ENCODE measurements at places on chromosomes 3 and 15.

GRCh38 chr3:146967783-146968182 is 362.6 kb upstream of the PLSCR5 start:
- DNase-seq = no peak

GRCh38 chr15:31280046-31280830 is 46.4 kb upstream of the KLF13 start:
- DNase-seq = no peak

- no peak for DNase-seq
Observed at GRCh38 chr15:32979710-32980109, 214.8 kb downstream of the FMN1 start.

GRCh38 chr3:146466604-146467003 is 2.8 kb downstream of the PLSCR2 start:
- DNase-seq = no peak

GRCh38 chr15:51484781-51485180 is 137.8 kb downstream of the DMXL2 start:
- no peak for DNase-seq

DNA sequence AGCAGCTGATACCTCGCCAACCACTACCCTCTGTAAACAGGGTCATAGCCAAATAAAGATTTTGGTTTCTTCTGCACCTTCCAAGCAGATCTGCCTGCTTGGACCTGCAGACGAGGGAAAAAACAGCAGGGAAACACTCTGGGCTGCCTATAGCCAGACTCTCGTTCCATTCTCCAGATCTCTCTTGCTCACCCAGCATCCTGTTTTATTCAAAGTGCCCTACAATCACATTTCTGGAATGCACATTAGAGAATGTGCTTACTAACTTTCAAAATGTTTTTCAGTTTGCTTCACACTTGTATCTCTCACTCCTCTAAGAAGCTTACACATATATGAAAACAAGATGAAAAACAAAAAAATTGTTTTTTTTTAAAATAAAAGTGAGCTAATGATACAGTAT is 71.4 kb downstream of the MLH1 start:
- DNase-seq = no peak

DNA sequence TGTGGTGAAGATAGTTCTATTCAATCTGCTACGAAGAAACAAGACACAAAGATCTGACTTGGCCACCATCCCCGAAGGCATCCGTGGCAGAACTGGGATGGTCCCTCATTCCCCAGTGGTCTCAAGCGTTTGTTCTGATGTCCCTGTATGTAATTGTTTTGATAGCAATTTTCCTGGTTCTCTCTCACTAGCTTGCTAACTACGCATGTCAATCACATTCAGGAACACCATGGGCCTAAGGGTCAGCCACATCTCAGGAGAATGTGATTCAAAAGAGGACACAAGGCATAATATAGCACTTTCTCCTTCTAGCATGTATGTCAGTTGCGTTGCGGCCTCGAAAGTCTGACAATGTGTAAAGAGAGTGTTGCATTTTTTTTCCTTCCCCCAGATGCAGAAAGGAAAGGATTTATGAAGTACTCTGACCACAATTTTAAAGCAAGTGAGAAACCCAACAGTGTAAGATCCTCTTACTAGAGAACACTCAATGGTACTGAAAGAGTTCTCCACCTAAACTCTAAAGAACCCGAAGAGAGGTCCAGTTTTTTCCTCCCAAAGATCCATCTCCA is 32.0 kb upstream of the TCF12 start:
- no peak for DNase-seq

DNA sequence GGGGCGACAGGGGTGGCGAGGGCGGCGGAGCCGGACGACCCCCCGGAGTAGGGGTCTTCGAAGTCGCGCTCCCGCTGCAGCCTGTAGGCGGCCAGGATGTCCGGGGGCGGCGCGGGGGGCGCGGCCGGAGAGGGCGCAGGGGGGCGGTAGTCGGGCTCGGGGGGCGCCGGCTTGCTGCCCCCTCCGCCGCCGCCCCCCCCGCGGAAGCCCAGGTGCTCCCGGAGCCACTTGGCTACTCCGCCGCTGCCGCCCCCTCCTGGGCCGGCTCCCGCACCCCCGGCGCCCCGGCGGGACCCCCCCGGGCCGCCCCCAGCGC is 230 bp downstream of the SHF start:
- no peak for DNase-seq

DNA sequence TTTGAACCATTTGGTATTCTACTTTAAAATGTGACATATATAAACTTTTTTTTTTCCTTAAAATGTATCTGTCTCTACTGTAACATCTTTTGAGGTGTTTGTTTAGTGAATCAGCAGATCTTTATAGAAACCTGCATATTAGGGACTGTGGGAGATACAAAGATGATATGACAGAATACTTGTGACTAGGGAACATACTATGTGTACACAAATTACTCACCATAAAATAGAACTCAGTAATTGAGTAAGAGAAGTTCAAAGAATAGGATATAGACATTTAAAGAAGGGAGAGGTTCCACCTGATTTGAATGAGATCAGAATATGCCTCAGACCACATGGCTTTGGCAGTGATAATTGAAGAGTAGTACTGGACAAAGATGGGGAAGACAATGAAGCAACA is 47.9 kb downstream of the ATP2C1 start:
- DNase-seq = no peak

GRCh38 chr15:52114261-52115055 is 1.9 kb upstream of the BCL2L10 start:
- no peak for DNase-seq

DNA sequence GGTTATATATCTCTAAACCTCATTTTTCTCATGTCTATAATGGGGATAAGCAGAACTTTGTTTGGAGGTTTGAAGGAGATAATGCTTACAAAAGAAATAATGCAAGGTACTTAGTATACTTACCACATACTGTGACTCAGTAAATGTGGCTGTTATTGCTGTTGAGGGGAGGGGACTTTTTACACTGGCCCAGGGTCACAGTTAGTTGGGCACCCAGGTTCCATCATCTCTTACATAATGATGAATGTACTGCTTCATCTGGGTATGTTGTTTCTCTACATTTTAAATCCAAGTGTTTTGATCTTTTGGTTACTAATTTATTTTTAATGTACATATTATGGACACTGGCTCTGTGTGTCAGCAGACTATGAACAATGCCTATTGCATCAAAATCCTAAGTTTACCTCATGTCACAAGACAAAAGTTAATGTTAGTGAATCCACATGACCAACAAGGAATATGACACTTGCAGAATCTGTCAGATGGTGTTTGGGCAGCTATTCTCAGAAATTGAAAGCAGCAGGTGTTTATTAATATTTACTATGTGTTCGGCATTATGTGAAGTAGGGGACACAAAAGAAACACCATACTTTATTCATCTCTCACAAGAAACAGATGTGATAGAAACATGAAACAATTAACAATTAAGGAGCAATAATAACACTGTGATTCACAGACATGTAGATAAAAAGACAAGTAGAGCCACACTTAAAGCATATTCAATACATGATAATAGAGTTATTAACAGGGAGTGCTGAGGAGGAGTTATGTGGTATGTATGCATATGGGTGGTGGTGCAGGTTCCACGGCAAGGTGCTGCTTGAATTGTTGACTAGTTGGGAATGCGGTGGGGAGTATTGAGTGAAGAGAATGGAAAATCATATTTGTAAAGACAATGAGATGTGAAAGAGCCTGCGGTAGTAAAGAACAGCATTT is 109.7 kb downstream of the GALK2 start:
- no peak for DNase-seq

GRCh38 chr3:4979428-4980228 is at the start of gene BHLHE40:
TSS of gene BHLHE40 (plus strand) at chr3:4979437. CDS start at chr3:4979719, 282 bp downstream.
- no peak for DNase-seq

DNA sequence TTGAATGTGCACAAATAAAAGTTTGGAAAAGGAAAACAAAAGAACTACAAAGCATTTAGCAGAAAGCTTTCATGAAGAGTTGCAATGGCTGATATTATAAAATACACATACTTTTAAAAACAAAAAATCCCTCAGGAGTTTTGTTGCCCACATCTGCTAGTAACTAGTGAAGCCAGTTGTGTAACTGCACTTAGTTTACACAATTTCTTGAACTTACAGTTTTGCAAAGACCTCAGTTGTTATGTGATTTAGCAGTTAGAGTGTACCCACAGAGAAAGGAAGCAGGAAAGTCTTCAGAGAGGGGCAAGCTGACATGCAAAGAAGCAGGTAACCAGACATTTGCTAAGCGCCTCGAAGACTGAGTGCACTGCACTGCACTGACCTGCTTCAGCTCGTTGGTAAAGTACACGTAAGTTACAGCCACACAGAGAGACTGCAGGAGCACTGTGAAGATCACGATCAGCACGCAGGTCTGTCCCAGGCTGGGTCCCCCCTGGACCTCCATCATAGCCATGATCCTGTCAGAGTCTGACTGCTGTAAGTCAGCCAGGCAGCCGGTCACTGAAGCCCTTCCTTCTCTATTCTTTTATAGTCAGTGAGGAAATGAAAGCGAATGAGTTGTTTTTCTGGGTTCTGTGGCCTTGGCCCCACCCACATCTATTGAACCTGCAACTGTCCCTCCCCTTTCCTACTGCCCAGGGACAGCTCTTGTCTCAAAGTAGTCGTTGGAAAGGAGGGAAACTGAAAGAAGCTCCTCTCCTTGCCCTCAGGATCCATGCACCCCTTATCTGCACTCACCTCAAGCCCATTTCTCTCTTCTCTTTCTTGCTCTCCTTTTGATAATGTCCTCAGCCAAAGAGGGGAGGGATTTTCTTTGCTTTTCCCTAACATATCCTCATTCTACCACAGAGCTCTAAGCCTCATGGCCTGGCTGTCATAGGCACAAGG is at the start of gene TNFSF10:
TNFSF10 (minus strand) TSS at position 560 of the 948 bp plus-strand sequence; CDS start at position 514, 46 bp downstream.
- peak; percentile 8 for DNase-seq

DNA sequence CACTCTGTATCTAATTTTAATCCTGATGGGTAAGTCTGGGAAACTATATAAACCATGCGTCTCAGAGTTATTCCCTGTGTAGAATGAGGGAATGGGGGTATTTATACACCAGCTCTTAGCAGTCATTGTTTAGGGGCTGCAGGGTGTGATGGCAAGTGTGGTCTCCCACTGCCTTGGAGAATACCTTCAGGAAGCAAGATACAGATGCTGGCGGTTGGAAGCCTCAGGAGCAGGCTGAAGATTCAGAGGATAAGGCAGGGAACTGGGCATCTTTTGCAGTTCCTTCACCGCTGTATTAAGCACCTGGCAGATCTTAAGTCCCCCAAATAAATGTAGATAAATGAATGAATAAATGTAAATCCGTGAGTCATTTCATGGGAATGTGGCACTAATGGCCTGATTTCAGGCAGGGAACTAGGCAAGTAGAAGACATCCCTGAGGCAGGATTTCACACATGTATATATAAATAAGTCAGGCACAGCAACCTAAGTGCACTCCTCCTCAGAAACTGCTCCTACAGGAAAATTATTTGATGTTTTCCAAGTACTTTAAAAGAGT is 209.2 kb upstream of the GADL1 start:
- no peak for DNase-seq

- DNase-seq = no peak
Observed at GRCh38 chr3:181311186-181311585, 321.6 kb upstream of the DNAJC19 start.

- DNase-seq = no peak
Observed at GRCh38 chr3:170739410-170739809, 130.6 kb downstream of the RPL22L1 start.

GRCh38 chr3:32592011-32592410 is 21.4 kb upstream of the DYNC1LI1 start:
- DNase-seq = no peak

- DNase-seq = no peak
Observed at GRCh38 chr3:16369885-16370284, 104.9 kb downstream of the OXNAD1 start.

DNA sequence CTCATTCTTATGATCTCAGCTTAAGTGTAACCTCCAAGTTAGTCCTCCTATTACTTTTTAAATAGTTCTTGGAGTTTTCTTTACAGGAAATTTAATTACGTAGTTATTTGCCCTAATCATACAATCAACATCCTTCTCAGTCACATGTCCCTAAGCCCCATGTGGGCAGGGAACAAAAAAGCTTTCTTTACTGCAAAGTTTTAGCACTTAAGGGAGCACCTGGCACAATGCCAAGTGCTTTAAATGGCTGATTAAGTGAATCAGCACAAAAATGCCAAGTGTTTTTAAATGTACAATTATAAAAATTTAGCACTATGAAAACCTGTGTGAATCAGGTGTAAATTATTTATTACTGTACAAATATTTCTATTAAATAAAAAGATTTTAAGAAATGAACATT is 445.3 kb downstream of the C3orf38 start:
- no peak for DNase-seq

DNA sequence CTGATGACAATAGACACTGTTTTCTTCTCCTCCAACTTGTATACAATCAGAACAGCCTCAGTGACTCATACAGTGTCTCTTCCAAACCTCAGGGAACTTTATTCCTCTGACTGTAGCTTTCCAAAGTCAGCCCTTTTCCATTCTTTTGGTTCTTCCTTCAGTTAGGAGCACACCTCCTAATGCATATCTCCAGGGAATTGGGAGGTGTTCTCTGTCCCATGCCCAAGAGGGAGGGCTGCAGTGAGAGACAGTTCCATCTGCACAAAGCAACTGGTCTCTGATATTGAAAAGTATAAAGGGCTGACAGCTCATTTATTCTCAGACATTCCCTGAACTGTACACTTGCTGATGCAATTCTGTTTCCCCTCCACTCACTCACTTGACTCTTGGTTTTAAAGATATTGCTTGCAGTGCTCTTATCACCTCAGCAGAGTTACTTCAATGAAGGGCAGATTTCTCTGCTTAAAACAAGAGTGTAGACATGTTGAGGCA is 337.8 kb upstream of the TBC1D5 start:
- DNase-seq = no peak

DNA sequence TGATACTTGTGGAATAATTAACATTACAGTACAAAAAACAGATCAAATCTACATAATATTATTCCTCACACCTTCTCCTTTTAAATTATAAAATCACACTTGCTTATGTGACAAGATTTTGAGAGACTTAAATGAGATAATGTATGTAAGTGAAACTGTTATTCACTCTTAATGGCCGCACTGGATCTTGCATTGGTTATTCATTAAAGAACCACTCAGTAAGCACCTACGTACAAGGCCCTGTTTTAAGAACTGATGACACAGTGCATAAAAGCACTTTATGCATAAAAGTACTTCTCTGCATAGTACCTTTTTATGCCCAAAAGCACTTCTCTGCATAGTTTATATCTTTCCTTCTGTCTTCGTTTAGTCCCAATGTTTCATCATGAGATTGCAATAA is 172.1 kb downstream of the GOLGA6L6 start:
- no peak for DNase-seq

GRCh38 chr15:101499863-101500713 is 10.6 kb upstream of the PCSK6 start:
- DNase-seq = no peak

DNA sequence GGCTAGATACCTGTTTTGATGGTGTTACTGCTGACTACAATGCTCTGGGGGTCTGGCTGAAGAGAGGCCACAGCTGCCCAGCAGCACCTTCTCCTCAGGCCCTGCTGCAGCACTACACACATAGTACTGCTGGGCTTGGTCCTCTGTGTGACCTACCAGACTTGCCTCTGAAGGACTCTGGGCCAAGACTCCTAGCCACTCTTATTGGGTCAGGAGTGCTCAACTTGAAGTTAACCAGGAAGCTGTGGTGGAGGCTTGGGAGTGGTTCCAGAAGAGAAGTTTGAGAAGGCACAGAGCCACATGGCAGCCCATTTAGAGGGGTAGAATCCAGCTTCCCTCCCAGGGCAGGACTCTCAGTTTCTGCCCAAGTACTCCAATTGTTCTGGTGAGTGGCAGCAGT is 16.6 kb downstream of the ELP6 start:
- DNase-seq = no peak
